Stimulated activated CD4-positive, alpha-beta T cell treated with anti-CD3 and anti-CD28 coated beads, Interleukin-1b, Interleukin-23, amount 100 ng/mL, for 24 hours (primary cell): ENCODE measurements at places on chromosomes 7 and 10.

GRCh38 chr10:86757113-86757972, 924 bp downstream of the BMPR1A start:
- peak; percentile 2 for DNase-seq

DNA sequence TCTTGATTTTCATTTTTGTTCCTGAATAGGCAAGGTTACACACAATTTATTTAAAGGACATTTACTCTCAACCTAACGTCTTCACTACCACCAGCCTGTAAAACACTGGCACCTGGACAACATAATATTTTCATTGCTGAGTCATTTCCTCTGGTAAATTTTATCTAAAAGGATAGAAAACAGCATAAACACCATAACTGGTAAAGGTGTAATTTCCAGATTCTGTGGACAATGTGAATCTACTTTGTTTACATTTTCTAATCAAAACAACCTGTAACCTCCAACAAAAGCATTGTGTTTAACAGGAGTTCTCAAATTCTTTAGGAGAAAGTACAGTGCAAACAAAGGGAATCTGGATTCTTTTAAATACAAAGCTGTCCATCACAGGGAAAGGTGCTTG, 472.0 kb upstream of the AKR1E2 start:
- DNase-seq, result no peak

- no peak for DNase-seq
Measured at GRCh38 chr10:111455776-111456426, 379.1 kb downstream of the ADRA2A start.

- DNase-seq, result no peak
Measured at GRCh38 chr10:9096288-9096687, 1041.8 kb downstream of the GATA3 start.

GRCh38 chr10:108404155-108404554, 1239.6 kb upstream of the SORCS1 start:
- no peak for DNase-seq

- DNase-seq, result no peak
Measured at GRCh38 chr7:116548506-116548905, 23.7 kb downstream of the CAV1 start.

DNA sequence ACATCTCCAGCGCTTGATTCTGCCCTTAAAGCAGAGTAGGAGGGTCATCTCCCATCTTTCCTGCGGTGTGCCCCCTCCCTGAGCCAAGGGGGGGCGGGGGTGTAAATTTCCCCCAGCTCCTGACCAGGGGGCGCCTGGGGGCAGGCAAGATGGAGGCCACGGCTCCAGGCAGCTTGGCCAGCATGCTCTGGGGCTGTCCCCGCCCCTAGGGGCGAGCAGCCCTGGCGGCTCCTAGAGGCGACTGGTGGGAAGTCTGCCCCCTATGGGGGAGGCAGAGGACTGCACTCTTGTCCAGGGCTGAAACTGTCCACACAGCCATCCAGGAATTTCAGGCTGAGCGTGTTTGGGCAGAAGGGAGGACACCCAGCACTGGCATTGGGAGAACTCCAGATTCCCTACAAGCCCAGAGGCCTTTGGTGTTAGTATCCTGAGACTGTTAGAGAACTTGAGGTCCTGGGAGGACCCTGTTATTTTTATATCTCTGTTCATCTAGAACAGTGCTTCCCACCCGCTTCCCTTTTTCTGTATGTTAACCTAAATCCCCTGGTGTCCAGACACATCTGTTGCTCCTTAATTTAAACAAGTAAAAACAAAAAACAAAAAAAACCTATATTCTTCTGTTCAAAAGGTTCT, 4.6 kb downstream of the STRA8 start:
- no peak for DNase-seq

DNA sequence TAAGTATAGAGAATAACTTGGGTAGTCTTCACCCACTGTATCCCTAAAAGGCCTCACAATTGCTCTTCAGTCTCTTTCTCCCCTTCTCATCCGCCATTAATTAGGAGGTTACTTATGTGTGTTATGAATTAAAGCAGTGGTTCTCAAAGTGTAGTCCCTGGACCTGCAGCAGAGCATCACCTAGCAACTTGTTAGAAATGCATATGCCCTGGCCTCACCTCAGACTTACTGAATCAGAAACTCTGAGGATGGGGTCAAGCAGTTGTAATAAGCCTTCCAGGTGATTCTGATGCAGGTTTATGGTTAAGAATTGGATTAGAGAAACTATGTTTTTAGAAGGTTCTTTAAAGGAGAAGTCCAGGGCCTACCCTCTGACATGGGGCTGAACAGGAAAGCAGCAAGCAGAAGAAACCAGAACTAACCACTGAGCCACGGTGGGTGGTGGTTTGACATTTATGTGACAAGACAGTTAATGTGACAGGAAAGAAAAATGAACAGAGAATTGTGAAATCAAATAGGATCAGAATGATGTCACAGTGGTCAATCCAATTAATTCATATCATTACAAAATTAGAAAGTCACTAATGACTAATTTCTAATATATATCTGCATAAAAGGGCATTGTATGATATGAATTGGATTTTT, 37.6 kb downstream of the ENTPD1 start:
- no peak for DNase-seq

DNA sequence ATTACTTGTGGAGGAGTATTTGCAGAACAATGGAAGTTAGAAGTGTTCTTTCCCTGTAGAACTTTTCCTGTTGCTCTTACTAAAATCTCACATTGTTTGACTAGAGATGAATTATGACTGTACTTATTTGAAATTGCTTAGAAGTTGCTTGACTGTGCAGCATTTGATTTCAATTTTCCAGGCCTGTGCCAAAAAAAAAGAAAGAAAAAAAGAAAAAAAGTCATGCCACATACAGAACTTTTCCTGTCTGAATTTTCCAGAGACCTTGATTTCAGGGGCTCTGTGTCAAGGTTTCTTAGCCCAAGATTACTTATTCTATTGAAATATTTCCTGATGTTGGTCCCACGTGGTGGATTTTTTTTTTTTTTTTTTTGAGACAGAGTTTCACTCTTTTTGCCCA, 3.5 kb upstream of the FAM171A1 start:
- no peak for DNase-seq

DNA sequence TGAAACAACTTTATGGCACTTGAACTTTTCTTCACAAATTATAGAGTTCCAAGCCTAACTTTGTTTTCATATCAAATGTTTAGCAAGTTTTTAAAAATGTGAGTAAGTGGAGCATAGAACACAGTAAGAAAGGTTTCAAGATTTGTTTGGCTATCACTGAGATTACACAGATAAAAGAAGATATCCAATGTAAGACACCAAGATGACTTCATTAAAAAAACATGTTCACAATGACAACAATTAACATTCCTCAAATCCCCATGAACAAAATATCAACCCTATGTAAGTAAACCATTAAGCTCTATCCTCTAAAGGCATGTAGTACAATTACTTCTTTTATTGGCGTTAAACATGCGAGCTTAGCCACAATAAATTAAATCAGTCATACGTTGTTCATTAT, 129.7 kb downstream of the RELN start:
- no peak for DNase-seq

- no peak for DNase-seq
Measured at GRCh38 chr10:7546385-7546967, 120.3 kb downstream of the ITIH5 start.

DNA sequence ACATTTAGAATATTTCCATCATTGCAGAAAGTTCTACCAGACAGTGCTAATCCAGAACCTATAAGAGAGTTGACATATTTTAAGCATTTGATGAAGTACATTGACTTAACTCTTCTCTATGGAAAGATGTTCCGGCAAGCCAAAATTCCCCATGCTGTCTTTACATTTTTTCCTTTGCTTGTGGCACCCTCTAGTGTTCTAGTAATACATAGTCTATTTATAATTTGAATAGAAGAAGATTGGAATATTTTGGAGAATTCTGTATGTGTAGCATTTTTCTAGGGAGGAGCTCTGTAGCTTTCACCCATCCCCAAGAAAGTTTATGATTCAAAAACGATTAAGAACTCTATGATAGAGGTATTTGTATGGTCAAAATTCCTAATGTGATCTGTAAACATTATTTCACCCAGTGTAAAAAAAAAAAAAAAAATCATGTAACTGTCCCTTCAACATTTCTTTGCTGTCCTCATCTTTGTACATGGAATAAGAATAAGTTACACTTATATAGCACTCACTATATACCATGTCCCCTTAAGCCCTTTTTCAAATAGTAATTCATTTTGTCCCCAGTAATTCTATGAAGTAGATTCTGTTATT, 33.2 kb downstream of the NRF1 start:
- DNase-seq, result no peak

GRCh38 chr10:116470768-116471415, 43.2 kb downstream of the PNLIPRP3 start:
- no peak for DNase-seq

DNA sequence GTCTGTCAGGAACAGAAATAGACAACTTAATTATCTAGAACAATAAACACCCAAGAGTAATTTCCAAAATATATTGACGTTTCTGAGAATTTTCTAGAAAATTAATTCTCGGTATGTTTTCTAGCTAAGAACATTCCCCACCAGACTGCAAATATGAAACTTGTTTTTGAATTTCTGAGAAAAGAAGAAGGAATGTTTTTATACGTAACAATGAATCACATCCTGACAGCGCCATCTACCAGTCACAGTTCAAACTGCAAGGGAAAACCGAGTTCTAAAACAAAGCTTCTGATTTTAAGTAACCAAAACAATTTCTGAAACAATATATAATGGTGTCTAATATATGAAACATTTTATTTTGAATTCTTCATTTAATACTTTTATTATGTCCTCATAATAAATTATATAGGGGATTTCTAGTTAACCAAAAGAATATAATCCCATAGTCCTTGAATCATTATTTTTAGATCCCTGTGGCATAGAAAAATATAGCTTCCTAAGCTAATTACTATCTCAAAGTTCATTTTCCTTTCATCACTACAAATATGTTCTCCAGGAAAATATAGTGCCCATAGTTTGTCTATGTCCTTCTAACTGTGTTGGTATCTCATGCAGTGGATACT, 34.5 kb upstream of the MEOX2 start:
- no peak for DNase-seq

DNA sequence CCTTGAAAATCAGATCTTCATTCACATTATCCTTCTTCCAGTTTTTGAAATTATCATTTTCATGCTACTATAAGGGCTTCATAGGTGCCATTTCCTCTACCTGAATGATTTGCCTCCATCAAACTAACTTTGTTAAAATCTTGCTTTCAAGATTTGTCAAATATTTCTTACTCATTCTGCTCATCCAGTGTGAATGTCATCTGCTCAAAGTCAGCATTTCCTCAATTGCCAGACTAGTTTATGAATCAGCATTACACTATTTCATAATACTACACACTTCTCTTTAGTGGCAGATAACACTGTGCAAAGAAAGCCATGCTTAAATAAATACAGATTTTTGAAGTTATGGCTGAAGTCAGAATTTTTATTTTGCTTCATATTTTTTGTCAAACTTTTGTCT, 21.3 kb upstream of the LIPF start:
- DNase-seq, result no peak
